ENCODE measurements at places on chromosomes 16 and 17.
A peak's percentile ranks its signal among the peaks of the same experiment; 100 is the strongest.

GRCh38 chr17:68352041-68352440, 60.7 kb downstream of the ARSG start:
- DNase-seq: no peak

GRCh38 chr17:21356537-21357127, 19.5 kb upstream of the KCNJ12 start:
- no peak for DNase-seq

- no peak for DNase-seq
Observed at GRCh38 chr16:1488054-1488601, 616 bp downstream of the PTX4 start.

DNA sequence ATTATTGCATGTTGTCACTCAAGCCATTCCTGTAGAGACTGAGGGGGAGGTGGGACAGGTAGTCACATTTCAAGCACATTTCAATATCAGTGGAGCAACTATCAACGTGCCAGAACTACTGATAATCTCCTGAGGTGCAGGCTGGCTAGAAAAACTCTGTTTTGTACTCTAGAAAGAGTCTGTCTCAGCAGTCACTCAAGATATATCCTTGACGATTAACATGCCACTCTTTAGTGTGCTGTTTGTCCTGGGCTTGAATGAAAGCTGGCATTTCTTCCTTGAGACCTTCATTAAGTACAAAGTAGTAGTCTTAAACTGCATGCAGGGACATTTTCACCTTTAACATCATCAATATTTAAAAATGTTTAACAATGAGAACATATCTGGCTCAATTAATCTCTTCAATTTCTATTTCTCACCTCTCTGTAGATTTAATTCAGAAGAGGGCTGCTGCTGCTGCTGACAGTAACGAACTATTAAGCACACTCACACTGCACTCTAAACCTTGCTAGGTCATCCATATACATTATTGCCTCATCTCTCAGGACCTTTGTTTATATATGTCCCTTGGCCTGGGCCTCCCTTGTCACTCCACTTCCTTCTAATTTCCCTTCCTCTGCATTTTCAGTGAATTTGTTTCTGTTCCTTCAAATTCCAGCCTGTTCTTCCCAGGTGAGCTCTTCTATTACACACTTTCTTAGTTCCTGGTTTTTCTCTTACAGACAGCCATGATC, 412.0 kb downstream of the HAPSTR1 start:
- no peak for DNase-seq

- DNase-seq: peak; percentile 93
Observed at GRCh38 chr16:87955302-87956097, 4.3 kb downstream of the BANP start.

GRCh38 chr16:68097895-68098294, 12.7 kb downstream of the NFATC3 start:
- DNase-seq: no peak

DNA sequence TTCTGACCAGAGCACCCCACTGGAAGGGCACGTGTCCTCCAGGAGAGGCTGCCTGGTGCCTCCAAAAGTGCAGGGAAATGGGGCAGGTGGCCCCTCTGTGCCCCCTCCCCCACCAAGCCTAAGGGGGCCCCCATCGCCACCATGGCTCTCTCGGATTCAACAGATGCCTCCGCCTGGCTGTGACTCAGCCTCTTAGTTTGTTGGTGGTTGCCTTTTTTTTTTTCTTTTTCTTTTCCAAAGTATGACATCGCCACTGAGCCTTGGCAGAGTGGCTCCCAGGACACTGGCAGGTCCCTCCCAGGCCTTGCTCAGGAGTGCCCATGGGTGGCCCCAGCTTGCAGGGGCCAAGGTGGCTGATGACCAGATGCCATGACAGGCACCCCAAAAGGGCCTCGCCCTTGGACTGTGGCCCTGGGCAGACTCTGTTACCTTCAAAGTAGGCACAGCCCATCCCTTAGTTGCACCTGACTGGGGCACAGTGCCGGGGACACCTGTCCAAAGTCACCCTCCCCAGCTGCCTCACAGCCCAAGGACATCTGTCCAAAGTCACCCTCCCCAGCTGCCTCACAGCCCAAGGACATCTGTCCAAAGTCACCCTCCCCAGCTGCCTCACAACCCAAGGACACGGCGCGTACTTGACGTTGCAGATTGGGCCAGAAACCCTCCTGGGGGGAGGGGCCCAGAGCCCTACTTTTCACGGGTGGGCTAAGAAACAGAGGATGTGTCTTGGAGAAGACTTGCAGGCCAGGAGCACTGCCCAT, 29.6 kb downstream of the NPTX1 start:
- no peak for DNase-seq

GRCh38 chr16:72532906-72533410, 361.0 kb upstream of the PMFBP1 start:
- DNase-seq: no peak

GRCh38 chr17:17416400-17417360, 60.1 kb upstream of the MED9 start:
- no peak for DNase-seq

- DNase-seq: no peak
Observed at GRCh38 chr17:7774055-7774521, 56.5 kb downstream of the DNAH2 start.

DNA sequence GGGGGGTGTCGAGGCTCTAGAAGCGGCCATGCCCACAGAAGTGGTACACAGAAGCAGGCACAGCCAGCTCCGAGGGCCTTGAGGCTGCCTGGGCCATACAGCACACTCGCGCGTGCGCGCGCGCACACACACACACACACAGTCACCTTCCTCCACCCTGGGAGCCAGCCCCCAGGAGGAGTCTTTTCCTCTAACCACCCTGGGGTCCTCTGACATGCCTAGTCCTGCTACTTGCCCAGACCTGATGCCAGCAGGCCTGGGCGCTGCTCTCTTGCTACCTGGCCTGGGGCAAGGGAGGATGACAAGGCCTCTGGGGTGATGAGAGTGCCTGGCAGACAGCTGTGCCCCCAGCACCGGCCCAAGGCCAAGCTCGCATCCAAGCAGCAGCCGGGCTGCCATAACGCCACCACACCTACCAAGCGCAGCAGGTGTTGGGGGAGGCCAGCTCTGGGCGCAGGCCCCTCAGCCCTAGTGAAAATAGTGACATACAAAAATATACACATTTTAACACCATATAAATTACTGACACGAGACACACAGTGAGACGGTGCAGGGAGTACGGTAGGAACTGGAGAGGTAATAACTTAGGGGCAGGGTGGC, 41.1 kb downstream of the TSC2 start:
- no peak for DNase-seq
